ENCODE measurements at places on chromosomes 16 and 17.

DNA sequence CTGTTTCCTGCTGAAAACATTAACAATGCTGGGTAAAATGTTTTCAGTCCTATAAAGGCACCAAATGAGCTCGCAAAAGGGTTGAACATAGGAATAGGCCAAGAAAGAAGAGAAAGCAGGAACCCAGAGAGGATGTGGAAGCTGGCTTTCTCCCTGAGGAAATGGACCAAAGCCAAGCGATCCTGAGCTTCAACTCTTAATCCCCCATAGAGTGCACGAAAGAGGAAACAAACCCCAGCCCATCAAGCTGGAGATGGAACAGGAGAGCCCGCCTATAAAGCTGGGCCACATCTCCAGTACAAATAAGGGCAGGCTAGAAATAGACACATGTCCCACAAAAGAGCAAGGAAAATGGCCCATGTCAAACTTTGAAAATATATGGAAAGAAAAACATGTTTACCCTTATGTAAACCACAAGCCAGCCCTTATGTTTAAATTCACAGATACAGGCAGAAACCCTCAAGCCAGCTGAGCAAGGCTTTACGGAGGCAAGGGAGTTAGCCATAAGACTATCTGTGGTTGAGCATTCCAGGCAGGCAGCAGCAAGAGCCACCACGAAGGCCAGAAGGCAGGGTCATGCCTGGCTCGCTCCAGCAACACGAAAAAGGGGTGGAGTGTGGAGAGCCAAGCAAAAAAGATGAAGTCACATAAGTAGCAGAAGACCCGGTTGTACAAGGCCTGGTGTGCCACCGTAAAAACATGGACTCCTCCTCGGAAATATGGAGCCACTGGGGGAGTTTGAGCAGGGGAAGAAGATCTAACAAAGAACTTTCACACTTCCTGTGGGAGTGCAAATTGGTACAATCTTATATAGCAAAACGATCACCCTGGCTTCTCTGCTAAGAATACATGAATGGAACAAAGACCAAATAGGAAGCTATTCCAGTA, 27.8 kb downstream of the COPRS start:
- DNase-seq = no peak

DNA sequence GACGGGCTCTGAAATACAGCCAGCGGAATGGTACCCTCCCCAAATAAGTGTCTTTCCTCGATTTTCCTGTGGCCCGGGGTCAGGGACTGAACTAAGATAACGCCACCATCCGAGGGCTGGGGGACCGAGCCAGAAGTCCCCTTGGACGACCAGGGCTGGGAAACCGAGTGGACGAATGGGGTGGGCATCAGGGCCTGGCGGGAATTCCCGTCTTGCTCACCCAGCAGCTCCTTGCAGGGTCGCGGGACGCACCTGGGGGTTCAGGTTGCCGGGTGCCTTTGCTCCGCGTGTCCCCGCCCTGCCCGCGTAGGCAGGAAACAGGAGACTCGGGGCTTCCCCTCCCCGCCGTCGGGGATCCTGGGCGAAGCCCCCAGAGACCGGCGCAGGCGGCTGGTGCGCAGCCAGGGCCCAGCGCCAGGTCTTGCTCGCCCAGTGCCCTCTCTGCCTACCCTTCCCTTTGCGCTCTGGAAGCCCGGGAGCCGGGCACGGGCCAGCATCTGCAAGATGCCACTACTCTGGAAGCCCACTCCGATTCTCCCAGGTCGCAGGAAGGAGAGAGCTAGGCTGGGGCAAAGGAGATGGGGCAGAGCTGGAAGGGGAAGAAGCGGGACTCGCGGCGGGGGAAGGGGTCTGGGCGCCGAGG, 665 bp upstream of the GRIN2C start:
- DNase-seq = no peak

- DNase-seq = no peak
Measured at GRCh38 chr17:8021565-8022359, 17.1 kb upstream of the ALOX15B start.

DNA sequence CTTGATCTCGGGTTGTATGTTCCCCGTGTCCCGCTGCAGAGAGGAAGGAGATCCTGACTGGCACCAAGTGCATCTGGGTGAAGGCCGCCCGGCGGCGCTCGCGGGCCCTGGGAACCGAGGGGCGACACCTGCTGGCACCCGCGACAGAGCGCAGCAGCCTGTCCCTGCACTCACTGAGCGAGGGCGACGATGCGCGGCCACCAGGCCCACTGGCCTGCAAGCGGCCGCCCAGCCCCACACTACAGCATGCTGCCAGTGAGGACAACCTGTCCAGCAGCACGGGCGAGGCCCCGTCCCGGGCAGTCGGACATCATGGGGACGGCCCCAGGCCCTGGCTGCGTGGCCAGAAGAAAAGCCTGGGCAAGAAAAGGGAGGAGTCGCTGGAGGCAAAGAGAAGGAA, 7.5 kb downstream of the BTBD17 start:
- DNase-seq = no peak

- no peak for DNase-seq
Measured at GRCh38 chr17:29581583-29582253, 7.7 kb downstream of the GIT1 start.

DNA sequence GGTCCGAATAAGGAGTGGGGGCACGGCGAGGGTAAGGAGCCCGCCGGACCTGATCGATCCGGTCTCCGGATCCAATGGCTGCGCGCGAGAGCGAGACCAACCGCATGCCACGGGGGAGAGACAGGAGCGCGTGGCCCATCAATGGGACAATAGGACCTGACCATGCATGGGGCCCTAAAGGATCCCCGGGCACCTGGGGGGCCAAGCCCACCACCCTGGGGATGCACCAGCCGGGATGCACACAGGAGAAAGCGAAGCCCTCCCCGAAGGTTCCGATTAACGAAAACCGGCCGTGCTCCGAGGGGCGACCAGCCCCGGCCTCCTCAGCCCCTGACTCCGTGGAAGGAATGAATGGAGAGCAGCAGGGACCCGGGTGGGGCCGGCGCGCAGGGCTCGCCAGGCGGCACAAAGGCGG, 525 bp downstream of the JPT1 start:
- no peak for DNase-seq

DNA sequence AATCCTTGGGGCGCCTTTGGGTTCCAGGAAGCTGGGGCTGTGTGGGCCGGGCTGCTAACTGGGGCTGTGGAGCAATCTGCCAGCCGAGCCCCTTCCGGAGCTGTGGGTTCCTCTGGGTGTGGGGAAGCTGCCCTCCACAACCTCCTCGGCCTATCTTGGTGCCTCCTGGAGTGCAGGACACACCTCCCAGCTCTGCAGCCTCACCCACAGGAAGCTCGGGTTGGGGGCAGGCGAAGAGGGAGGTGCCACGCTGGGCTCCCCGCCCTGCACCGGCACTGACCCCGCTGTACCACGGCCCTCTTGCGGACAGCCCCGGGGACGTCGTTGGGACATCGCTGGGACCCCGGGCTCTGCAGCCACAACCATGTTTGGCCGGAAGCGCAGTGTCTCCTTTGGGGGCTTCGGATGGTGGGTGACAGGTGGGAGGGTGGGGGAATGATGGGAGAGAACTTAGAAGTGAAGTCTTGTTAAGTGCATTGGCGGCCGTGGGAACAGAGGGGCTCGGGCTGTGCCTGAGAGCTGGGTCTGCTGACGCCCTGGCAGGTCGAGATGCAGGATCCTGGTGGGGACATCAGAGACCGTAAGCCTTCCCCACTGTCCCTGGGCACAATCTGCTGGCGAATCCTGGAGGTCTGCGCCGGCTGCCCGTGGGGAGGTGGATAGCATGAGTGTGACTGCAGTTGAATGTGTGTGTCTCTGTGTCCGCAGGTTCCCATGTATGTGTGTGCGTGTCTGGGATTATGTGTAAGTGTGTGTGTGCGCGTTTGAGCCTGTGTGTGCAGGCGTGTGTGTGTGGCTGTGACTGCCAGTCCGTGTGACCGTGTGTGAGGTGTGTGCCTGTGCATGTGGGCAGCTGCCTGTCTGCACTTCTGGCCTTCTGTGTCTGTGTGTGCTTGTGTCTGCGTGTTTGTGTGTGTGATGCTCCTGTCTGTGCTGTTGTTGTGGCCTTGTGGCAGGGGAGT, at the start of gene RAP1GAP2:
Gene RAP1GAP2 (plus strand): TSS at position 275 of the 962 bp plus-strand sequence. CDS start 90 bp downstream, at position 365.
- DNase-seq = no peak

GRCh38 chr17:79625706-79626105, 14.9 kb upstream of the RBFOX3 start:
- no peak for DNase-seq
